ENCODE measurements at places on chromosomes 1 and 21. TPM values are rescaled to one million over a fixed set of nuclear protein-coding genes. Genes with fewer than 3 reads are reported as not detected.
A peak's percentile ranks its signal among the peaks of the same experiment; 100 is the strongest.

DNA sequence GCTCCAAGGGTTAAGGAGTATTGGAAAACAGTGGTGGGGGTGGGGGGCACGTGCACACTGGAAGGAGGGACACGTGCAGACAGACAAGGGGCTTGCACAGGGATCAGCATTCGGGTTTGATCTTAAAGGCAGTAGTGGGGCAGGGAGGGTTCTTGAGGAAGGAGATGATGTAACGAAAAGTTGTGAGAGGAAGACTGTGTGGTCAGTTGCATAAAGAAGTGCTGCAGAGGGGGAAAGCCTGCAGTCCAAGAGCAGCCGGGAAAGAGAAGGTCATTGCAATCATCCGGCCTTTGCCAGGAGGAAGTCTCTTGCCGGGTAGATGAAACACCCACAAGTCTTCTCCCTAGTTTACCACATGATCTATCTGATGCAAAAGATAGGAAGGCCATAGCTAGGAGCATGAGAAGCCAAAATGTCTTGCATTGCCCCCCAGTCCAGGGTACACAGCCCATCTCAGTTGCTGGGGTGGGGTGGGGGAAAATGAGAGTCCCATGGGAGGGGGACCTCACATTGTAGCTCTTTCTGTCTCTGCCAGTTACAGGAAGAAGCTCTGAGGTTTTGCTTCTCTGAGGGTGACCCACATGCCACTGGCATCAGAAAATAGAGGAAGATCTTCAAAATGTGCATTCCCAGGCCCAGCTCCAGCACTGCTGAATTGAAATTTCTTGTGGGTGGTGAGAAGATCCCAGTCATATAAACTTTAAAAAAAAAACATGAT lies 202.5 kb upstream of the RAB4A start:
- DNase-seq = no peak

DNA sequence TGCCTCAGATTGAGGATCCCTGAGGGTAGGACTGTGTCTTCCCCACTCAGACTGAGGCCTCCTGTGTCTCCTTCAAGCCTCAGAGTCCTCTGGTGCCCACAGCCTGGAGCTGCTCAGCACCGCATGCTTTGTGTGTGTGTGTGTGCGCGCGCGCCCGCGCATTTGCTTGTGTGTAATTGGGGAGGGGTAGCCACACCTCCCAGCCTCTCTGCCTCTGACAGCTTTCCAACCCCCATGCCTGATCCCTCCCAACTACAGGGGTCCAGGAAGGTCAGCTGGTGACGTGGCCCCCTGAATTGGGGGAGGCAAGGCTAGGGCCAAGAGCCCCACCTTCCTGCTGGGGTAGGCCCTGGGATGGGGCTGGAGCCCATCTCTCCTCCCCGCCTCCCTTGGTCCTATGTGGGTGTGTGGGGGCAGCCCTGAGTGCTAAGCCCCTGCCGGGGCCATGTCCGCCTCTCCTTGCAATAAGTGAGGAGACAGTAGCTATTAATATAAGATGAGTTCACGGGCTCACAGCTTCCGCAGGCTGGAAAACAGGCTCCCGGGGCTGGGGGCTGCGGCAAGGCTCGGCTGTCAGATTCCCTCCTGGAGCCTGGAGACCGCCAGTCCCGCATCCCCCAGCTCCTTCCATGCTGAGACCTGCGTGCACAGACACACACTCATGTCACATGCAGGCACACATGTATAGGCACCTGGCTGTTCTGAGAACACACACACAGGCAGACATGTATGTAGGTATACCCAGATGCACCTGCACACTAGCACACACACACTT lies 7.0 kb downstream of the GPR3 start:
- DNase-seq = no peak

Gene HJV
- total RNA-seq = not detected

DNA sequence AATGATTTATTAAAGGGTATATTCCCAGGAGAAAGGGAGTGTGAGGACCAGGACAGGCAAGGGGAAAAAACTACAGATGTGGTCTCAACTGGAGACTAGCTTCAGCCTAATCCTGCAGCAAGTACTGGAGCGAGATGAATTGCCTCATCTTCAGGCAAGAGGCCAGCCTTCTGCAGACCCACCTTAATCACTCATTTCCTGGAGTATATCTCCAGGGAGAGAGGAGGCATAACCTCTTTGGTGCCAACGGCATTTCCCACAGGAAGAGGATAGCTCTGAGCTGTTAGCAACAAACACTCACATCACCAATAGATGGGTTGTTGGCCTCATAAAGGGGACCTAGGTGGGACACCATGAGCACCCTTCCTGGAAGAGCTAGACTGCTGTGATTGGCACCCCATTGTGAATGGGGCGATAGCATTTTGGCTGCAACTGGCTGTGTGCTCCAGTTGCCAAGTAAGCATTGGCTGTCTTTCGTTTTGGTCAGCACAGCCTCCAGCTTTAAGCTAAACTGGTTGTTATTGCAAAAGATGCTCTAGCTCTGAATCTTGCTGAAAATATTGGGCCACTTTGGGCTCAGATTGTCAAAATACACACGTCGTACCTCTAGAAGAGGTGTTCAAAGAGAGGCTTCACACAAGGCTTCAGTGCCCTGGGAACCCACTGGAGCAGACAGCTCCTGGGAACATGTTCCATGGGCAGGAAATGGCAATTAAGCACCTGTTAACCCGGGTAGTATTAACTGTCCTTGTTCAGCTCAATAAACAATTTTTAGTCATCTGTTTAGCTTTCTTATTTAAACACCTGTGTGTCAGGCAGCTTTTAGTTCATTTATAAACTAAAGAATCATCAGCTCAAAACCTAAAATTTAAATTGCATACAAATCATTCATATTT lies 314.8 kb upstream of the C1orf87 start:
- DNase-seq = no peak

DNA sequence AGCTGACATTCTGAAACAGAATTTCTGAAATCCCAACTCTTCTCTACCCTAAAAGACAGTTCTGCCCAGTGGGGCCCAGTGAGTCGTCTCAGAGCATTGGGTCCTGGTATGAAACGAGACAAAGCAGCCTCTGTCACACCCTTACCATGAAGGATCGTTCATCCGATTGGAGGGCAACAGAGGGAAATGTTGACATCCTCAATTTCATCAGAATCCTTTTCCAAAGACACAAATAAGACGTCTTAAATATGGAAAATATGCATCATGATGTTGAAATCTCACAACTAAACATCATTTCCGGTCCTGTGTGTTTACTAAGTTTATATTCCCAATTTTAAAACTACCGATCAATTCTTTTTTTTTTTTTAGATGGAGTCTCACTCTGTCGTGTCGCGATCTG lies 112.1 kb upstream of the SLC45A1 start:
- DNase-seq = no peak

GRCh38 chr21:44817506-44817880 lies 369 bp downstream of the SUMO3 start:
- peak; percentile 95 for DNase-seq

Gene CCDC190
- total RNA-seq = not detected

Gene PLXNA2
- 0.08 TPM for total RNA-seq

Gene ELOVL1
- 66.9 TPM for total RNA-seq

GRCh38 chr1:225866061-225866837 lies 15.9 kb downstream of the TMEM63A start:
- DNase-seq = peak; percentile 78

- DNase-seq = no peak
Measured at GRCh38 chr21:37276377-37276776, 9.2 kb upstream of the VPS26C start.

- DNase-seq = no peak
Measured at GRCh38 chr1:66642992-66643391, 109.0 kb downstream of the SGIP1 start.

Gene MYBPH
- not detected for total RNA-seq

GRCh38 chr1:58874342-58874741 lies 90.5 kb upstream of the JUN start:
- no peak for DNase-seq
